ENCODE measurements at places on chromosomes 6 and 20.

- no peak for DNase-seq
Observed at GRCh38 chr20:46253391-46253790, 54.9 kb downstream of the CDH22 start.

- no peak for DNase-seq
Observed at GRCh38 chr6:29596381-29596900, 11.5 kb downstream of the OR2H2 start.

DNA sequence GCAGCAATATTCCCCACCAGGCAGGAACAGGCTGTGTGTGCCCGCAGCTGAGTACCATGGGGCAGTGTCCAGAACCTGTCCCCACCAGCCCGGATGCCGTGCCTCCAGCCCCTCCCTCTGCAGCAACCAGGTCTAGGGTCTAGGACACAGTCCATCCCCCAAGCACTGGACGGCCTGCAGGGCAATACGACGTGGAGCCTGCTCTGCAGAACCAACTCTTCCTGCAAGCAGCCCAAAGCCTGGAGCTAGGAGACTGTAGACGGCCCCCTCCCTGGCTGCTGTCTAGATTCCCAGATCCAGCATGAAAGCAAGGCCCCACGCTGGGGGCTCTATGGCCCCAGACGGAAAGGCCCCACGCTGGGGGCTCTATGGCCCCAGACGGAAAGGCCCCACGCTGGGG is 128.2 kb upstream of the AFDN start:
- DNase-seq, result no peak

DNA sequence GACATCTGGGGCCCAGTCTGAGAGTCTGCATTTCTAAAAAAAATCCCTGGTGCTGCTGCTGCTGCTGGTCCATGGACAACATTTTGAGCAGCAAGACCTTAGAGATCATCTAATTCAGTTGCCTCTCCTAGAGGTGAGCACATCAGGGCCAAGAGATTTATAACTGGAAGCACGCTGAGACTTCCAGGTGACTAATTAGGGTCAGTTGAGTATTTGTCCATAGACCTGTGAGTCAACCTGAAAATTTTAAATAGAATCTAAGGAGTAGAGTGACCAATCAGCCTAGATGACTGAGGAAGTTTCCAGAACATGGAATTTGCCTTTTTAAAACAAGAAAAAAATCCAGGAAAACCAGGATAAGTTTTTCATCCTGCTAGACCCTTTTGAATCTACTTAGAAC is 221.4 kb downstream of the PKHD1 start:
- DNase-seq, result no peak

DNA sequence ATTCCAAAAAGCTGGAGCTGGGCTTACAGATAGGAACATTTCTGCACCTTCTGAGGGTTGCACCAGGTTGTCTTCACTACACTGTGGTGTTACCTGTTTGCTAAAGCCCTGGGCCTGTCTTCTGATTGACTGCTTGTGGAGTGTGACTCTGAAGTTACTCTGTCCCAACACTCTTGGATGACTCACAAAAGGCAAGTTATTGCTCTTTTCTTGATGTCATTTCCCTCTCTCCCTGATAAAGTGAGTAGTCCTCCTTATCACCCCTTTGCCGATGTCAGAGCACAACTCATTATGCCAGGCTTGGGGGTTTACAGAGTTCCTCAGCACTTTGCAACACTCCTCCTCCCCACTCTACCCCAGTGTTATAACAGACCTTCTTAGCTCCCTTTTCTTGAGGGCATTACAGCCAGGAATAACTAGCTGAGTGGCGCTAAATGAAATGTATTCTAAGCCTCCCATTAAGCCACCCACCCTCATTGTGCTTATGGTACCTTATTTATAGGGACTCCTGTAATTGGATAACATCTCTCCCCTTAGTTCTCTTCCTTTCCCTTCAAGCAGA is 36.1 kb upstream of the NKX2-4 start:
- DNase-seq, result no peak

- no peak for DNase-seq
Observed at GRCh38 chr20:10225439-10226060, 6.9 kb downstream of the SNAP25 start.

GRCh38 chr20:46640044-46640443 is 11.2 kb downstream of the SLC13A3 start:
- DNase-seq, result no peak

DNA sequence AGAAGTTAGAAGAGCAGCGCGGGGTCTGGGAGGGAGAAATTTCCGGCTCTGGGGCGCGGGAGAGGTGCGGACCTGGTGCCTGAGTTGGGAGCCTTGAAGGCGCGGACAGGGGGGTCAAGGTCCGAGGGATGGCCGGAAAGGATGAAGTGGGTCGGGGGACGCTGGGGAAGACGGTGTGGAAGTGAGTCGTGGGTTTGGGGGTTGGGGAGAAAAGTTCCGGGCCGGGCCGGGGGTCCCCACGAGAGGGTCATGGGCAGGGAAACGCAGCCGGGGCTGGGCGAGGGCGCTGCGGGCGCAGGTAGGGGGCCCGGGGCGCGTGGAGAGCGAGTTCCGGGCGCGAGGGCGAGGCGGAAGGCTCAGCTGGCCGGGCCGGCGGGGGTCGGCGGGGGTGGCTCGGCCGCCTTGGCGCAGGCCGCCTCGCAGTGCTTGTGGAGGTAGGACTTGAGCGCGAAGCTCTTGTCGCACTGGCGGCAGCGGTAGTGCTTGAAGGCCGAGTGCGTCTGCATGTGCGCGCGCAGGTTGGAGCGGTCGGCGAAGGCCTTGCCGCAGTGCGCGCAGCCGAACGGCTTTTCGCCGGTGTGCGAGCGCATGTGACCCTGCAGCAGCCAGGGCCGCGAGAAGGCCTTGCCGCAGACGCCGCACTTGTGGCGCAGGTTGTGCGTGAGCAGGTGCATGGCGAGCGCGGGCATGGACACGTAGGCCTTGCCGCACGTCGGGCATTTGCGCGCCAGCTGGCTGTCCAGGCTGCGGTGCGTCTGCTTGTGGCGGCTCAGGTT is 10.5 kb upstream of the SRXN1 start:
- no peak for DNase-seq

GRCh38 chr20:17679941-17680835 is 1.9 kb downstream of the RRBP1 start:
- no peak for DNase-seq

DNA sequence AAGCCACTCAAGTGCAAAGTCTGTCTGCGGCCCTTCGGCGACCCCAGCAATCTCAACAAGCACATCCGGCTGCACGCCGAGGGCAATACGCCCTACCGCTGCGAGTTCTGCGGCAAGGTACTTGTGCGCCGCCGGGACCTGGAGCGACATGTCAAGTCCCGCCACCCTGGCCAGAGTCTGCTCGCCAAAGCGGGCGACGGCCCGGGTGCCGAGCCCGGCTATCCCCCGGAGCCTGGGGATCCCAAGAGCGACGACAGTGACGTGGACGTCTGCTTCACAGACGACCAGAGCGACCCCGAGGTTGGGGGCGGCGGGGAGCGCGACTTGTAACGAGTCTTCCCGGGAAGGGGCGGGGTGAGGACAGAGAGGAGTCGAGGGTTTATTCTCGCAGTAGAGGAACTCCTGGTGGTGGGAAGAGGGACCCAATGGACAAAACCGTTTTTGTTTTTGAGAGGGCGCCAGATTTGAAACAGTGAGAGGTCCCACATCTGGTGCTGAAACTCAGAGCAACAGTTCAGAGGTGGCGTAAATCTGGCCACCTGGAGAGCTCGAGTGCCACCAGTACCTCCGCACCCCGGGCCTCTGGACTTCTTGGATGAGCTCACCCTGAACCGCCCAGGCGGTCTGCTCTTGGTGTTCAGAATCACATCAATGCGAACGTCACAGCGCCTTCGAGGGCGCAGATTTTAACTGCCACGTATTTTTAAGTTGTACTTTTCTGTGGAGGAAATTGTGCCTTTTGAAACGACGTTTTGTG is 8.0 kb downstream of the PRDM13 start:
- DNase-seq, result no peak

DNA sequence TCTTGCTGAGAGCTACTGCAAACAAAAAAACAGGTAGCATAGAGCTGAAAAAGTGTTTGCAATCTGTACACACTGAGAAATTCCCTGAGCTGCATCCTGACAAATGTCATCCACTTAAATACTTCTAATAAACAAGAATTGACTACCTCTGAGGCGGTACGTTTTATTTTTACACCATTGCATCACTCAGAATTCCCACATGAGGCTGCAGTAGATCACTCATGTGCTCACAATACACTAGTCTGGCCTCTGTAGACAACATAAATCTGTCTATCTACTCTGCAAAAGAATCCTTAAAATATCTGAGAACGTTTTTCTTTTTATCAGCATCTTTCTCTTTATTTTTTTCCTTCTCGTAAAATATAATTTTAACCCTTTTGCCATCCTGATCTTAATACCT is 661.4 kb downstream of the EPHA7 start:
- no peak for DNase-seq

- DNase-seq, result no peak
Observed at GRCh38 chr6:33175436-33176069, 16.7 kb downstream of the COL11A2 start.

DNA sequence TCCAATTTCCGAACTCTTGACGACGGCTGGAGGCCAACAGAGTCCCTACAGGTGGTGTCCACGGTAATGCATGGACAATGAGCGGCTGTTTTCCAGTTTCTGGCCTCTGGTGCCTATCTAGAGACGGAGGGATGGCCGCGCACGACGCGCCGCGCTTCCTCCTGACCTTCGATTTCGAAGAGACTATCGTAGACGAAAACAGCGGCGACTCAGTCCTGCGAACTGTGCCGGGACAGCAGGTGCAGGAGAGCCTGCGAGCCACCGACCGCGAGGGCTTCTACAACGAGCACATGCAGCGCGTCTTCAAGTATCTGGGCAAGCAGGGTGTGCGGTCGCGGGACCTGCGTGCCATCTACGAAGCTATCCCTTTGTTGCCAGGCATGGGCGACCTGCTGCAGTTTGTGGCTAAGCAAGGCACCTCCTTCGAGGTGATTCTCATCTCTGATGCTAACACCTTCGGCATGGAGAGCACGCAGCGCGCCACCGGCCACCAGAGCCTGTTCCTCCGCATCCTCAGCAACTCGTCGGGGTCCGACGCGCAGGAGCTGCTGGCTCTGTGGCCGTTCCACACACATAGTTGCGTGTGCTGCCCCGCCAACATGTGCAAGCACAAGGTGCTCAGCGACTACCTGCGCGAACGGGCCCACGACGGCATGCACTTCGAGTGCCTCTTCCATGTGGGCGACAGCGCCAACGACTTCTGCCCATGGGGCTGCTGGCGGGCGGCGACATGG is 169.4 kb downstream of the CDK19 start:
- DNase-seq, result no peak

- peak; percentile 71 for DNase-seq
Observed at GRCh38 chr6:13273931-13274706, 54.2 kb downstream of the TBC1D7 start.

GRCh38 chr20:25226433-25227316 is 21.2 kb upstream of the PYGB start:
- no peak for DNase-seq

DNA sequence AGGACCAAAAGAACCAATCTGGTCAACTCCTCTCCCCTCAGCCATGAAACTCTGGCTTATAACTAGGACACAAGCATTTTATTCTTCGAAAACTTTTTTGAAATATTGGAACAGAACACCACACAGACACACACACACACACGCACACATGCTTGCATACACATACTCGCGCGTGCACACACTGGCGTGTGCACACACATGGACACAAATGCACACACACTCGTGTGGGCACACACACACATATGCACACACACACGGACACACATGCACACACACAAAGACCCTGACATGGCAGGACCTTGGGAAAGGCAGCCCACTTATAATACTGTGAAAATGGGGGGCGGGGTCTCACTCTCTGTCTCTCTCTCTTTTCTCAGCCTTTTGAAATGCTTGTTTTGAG is 63.9 kb downstream of the TMEM242 start:
- no peak for DNase-seq

- no peak for DNase-seq
Observed at GRCh38 chr20:50730765-50731054, 670 bp upstream of the PARD6B start.

DNA sequence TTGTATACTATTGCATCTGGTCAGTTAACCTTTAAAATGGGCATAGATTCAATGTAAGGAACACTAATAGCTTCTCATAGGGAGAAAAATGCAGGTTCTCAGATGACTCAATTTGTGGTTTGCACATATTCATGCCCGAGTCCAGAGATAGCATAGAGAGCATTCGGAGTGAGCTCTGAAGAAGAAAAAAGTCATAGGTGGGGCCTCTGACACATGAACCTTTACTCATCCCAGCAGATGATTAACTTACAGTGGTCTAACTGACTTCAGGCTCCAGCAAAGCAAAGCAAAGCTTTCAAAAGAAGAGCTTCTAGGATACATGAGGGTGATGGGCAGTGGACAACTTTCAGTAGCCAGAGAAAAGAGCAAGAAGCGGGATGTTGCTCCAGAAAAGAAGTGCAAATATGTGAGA is 55.3 kb upstream of the BTN3A2 start:
- no peak for DNase-seq

GRCh38 chr6:20263059-20263458 is 50.8 kb upstream of the MBOAT1 start:
- DNase-seq, result no peak

DNA sequence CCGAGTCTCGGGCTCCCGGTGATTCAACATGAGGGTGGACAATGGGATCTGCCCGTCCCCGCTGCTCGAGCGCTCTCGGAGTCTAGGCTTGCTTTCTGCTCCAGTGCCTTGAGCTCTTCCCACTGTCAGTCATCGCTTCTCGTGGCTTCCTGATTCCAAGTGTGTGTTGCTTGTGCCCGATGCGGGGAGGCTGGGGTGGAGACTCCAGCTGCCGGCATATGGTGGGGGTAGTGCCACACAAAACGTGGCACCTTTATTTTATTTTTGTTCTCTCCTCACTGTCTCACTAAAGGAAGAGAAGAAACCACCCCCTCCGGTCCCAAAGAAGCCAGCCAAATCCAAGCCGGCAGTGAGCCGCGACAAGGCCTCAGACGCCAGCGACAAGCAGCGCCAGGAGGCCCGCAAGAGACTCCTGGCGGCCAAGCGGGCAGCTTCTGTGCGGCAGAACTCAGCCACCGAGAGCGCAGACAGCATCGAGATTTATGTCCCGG is 14.8 kb upstream of the MYL9 start:
- DNase-seq, result no peak

DNA sequence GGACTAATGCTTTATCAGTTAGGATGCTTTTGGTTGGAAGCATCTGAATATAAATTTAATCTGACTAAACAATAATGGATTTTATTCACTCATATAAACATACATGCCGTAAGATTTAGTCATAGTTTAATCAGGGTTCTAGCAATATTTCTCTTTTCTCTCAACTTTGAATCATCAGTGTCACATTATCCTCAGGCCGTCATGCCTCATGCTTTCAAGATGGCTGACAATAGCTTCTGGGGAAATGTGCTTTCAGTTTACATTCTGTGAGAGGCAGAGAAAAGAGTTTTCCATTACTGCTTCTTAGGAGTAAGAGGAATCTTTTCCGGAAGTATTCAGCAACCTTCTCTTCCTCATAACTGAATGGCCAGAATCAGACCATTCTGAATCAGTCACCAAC is 162.2 kb downstream of the GJA1 start:
- DNase-seq, result no peak

Data from KG1 (cell line).